ENCODE measurements at places on chromosomes 11 and 22.

DNA sequence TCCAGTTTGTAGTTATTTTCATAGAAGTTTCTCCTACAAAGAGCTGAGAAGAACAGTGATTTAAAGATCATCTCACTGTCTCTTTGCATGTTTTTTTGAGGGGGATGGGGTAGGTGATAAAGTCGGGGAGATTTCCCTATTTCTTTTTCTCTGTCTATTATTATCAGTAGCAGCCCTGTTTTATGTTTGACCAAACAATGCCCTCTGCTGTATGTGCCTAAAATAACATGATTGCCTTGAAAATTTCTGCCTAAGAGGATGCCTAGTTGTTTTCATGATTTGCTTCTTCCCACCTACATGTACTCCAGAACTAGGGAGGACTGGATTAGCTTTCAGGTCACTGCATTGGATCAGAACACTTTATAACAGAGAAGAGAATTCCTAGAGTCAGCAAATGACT is 1330.2 kb downstream of the LRRC4C start:
- DNase-seq: no peak

GRCh38 chr11:9691865-9692264 is 28.0 kb downstream of the SWAP70 start:
- no peak for DNase-seq

GRCh38 chr11:124865181-124865901 is at the start of gene ROBO3:
Gene ROBO3 (plus strand): TSS chr11:124865432. CDS start chr11:124865578, 146 bp downstream.
- DNase-seq: no peak

- no peak for DNase-seq
These were observed 9.6 kb downstream of the OR5A2 start for GRCh38 chr11:59416613-59417012.

DNA sequence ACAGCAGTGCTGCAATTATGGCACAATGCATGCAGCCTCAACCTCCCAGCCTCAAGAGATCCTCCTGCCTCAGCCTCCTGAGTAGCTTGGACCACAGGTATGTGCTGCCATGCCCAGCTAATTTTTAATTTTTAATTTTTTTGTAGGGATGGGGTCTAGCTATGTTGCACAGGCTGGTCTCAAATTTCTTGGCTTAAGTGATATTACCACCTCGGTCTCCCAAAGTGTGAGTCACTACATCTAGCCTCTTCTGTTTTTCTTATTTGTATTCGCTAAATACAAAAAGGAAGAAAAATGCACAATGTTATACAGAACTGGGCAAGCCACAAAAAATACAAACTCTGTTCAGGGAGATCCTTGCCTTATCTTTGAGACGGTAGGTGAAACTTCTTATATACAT is 62.1 kb downstream of the DDI1 start:
- no peak for DNase-seq

DNA sequence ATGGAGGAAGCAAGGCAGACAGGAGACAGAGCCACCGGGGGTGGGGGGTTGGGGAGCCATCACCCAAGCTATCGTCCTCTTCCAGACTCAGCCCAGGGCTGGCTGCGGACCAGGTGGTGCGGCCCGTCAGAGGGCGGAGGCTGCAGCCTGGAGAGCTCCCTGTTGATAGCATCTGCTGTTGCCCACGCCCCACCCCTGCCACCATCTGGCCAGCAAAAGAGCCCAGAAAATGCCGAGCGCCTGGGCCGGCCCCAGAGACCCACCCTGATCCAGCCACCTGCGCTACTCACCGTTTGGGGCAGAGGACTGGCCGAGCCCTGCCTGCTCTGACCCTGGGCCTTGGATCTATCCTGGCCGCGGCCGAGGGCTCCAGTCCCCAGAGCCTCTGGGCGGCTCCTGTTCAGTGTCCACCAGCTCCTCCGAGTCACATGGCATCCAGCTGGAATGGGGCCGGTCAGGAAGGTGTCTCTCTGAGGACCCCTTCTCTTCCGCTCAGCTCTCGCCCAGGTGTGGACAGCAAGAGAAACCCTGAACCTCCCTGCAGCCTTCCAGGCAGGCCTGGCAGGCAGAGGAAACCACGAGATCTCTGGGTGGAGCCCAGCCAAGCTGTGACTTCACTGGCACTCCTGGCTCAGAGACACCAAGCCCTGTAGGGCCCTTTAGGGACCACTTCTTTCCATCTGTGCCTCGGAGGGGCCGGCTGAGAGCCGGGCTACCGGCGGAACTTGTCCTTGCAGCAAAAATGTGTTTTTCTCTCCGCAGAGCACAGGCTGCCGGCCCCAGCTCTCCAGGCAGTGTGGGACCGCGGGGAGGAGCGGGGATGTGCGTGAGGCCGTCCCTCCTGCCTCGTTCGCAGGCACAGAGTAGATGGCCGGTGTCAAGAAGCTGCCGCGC is at the start of gene MRGPRE:
Gene MRGPRE (minus strand): TSS at position 567 of the 894 bp plus-strand sequence. CDS start 3,618 bp downstream, outside the sequence.
- DNase-seq: no peak

DNA sequence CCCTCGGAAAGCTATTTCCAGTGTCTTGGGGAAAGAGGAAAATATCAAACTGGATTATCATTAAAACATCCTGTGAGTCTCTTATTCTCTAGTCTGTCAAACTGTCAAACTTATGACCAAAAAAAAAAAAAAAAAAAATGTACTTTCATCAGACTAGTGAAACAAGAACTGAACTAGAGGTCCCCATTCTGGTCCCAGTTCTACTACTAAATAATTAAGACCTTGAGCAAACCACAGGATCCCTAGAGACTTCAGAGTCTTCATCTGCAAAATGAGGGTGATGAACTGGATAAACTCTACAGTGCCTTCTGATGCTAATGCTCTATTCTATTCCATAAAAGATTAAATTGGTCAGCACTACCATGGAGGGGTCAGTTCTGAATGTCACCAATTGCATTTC is 105.8 kb downstream of the SERGEF start:
- DNase-seq: no peak

GRCh38 chr11:35964841-35965240 is 21.0 kb downstream of the LDLRAD3 start:
- no peak for DNase-seq

DNA sequence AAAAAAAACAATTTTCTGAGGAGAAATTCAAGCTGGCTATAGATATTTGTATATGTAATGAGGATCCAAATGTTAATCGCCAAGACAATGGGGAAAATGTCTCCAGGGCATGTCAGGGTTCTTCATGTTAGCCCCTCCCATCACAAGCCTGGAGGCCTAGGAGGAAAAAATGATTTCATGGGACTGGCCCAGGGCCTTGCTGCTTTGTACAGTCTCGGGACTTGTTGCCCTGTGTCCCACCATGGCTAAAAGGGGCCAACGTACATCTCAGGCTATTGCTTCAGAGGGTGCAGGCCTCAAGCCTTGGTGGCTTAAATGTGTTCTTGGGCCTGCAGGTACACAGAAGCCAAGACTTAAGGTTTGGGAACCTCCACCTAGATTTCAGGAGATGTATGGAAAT is 62.1 kb upstream of the SLC5A12 start:
- DNase-seq: no peak

DNA sequence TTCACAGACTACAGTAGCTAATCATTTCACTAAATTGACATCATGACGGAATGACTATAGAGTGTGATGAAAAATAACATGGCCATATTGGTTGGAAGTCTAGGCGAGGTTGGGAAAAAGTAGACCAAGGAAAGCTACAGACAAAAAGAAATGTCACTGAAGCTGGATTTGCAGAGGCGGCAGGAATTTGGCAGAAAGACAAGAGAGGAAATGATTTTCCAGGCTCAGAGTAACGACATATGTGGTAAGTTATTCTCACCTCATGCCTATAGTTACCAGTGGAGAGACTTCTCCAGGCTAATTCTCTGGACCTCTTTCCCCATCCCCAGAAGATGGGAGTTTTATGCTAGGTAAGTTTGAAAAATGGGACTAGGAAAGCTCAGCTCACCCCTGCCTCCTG is 1005.8 kb upstream of the CCDC90B start:
- DNase-seq: no peak

DNA sequence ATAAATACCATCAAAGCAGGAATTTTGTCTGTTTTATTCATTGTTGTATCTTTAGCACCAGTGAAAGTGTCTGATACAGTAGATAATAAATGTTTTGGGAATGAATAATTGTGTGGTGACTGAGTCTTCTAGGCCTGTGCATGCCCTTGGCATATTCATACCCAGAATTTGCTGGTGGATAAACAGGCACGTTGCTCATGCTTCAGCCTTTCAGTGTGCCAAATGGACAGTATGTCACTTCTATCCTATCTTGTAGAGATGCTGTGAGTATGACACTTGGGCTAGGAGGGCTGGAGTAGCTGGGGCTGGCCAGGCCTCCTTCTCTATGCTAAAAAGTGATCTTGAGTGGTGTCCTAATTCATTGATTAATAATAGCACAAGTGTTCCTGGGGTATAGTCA is 287.3 kb upstream of the DDI1 start:
- DNase-seq: no peak

DNA sequence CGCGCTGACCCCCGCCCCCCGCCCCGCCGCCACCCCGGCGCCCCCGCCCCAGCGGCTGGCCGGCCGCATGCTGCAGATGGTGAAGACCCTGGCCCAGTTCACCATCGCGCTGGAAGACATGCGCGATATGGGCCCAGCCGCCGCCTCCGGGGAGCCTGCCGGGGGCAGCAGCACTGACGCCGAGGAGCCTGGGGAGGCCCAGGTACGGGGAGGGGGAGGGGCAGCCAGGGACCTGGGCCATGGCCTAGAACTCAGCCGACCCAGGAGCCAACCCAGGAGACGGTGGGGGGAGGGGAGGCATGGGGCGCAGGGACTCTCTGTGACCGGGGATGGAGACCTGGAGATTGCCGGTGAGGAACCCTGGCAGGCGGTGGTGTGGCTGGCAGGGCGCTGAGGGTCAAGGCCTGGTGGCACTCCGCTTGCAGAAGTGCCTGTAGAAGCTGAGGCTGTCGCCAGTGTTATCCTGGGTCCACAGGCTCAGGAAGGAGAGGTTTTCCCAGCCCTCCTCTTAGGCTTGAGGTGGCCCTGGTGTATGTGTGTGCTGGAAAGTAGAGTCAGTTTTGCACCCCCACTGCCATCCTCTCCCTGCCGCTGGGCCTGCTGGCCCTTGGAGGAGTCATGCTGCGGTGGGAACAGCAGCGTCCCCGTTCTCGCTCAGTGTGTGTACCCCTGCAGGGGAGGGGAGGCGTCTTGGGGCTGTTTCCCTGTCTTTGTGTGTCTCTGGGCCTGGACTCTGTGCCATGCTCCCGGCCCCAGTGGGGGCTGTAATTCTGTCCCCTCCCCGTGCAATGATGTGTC is 32.9 kb upstream of the RELT start:
- no peak for DNase-seq

GRCh38 chr11:288478-289397 is at the start of gene PGGHG:
Gene PGGHG (plus strand): TSS chr11:289126. CDS start chr11:289817, 691 bp downstream.
- peak; percentile 94 for DNase-seq

GRCh38 chr22:29994943-29995342 is 85.3 kb upstream of the HORMAD2 start:
- no peak for DNase-seq

DNA sequence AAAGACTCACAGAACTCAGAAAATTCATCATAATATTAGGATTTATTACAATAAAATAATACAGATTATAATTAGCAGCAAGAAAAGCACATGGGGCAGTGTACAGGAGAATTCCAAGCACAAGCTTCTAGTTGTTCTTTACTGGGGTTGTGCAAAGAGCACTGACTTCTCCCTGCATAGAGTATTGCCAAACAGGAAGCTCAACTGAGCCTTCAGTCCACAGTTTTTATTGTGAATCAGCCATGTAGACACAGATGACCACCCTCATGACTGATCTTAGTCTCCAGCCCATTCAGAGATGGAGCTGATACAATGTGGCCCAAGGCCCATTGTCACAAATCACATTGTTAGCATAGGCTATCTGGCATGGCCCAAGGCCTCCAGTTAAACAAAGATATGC is 798.9 kb downstream of the KCNA4 start:
- DNase-seq: no peak

- no peak for DNase-seq
These were observed 50.5 kb upstream of the LRRC55 start for GRCh38 chr11:57131080-57131790.

All from GM19239 (cell line).